ENCODE measurements at places on chromosomes 3 and 15.

GRCh38 chr15:101043911-101044624, 124.9 kb downstream of the LRRK1 start:
- DNase-seq: no peak

GRCh38 chr15:63504979-63505841, 817 bp downstream of the USP3 start:
- DNase-seq: peak; percentile 82

GRCh38 chr3:77602722-77603121, 562.8 kb downstream of the ROBO2 start:
- DNase-seq: no peak

DNA sequence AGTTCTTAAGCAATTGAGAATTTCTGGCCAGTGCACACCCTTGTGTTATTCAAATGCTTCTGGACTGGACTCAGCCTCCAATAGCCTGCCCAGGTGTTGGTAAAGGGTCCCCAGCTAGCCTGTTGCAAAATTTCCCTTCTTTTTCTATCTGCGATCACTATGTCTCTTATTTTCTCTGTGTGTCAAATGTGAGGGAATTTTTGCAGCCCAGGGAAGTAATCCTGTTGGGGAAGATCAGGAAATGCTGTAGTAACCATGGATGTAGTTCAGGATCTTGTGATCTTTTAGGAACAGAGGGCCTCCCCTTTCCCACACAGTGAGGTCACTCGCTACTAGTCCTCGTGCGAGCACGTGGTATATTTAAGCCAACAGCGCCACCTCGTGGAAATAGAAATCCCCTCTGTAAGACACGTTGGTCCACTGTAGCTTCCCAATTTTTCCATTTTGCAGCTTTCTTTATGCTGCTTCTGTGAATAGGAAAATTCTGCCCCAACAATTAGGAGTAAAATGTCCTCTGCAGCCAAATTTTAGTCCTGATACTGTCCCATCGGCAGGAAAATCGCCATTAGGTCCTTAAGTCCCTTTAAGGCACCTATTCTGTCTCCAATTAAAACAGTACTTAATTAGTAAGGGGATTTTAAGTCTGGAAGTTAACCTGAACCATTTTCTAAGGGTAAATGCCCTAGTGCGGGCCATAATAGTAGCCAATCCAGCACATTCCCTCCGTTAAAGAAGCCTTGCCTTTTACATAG, 4.0 kb upstream of the SMCO1 start:
- DNase-seq: peak; percentile 64

GRCh38 chr3:13073326-13074005, at the start of gene IQSEC1:
Gene IQSEC1, minus strand, starts transcription at chr3:13073429. Its CDS starts 415 bp downstream, at chr3:13073014.
- no peak for DNase-seq

GRCh38 chr3:25556447-25556846, 108.3 kb downstream of the TOP2B start:
- DNase-seq: no peak

DNA sequence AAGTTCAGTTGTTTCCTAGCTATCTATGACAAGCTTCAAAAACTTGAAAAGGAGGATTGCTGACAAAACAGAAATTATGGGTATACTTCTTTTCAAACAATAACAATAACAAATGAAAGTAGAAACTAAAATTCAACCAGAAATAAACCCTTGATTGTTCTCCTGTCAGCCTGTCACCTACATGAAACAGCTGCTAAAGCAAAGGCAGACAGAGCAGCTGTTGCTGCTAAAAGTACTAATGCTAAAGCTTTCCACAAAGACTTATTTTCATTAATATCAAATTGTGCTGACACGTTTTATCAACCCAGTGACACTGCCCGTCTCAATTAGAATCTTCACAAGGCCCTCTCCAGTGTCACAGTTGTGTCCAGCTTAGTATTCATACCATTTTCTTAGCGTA, 533.2 kb upstream of the GBE1 start:
- DNase-seq: no peak

Measured in mesenchymal stem cell (in vitro differentiated cells and primary cell).